ENCODE measurements at places on chromosomes 7 and 10. TPM values are rescaled to one million over a fixed set of nuclear protein-coding genes. Genes with fewer than 3 reads are reported as not detected.

DNA sequence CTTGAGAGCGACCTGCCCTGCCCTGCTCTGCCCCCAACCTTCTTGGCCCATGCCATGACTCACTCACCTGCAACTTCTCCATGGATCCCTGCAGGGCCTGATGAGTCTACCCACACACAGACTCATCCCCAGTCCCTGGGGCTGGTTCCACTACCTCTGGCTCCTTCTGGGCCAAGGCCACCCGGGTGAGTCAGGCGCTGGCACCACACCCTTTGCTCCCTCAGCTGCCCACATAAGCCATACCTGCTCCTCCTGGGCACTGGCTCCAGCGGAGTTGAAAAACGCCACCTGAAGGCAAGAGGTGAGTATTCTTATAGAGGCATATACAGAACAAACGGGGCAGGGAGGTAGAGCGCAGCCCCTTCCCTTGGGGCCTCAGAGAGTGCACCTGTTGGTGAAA is 16.2 kb upstream of the MTPAP start:
- DNase-seq, result no peak

GRCh38 chr10:59362144-59362958 is at the start of gene FAM13C:
Gene FAM13C, minus strand, starts transcription at chr10:59362549. Its CDS starts 89 bp downstream, at chr10:59362460.
- DNase-seq, result peak; percentile 18

DNA sequence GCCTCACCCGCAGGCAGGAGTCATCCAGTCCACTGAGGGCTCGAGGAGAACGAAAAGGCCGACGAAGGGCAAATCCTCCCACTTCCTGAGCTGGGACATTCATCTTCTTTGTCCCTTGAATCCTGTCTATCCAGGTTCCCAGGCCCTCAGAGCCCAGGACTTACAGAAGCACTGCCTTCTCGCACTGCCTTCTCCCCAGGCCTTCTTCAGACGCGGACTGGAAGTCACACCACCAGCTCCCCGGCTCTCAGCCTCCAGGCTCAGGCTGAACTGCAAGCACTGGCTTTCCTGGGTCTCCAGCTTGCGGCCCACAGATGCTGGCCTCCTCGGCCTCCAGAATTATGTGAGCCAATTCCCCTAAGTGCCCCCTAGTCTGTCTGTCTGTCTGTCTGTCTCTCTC is 6.4 kb upstream of the MMP21 start:
- no peak for DNase-seq

GRCh38 chr7:71754828-71755227 is 622.9 kb downstream of the GALNT17 start:
- DNase-seq, result no peak

- DNase-seq, result no peak
Measured at GRCh38 chr7:44894888-44895580, 9.7 kb upstream of the PURB start.

DNA sequence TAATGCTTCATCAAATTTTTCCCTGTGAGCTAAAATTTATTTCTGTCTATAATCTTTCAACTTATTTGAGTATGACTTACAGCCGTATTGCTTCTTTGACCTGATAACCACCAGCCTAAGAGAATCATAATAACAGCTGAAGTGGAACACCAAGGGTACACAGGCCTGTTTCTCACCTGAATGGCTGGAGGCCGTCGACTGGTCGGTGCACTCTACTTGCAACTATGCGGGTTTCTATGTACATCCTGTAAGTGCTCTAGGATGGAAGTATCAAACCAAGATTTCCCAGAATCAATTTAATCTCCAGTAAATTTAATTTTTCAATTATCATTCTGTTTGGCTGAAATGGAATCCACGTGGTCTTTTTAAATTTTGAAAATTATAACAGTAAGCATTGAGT is 504.8 kb upstream of the PHF14 start:
- no peak for DNase-seq

DNA sequence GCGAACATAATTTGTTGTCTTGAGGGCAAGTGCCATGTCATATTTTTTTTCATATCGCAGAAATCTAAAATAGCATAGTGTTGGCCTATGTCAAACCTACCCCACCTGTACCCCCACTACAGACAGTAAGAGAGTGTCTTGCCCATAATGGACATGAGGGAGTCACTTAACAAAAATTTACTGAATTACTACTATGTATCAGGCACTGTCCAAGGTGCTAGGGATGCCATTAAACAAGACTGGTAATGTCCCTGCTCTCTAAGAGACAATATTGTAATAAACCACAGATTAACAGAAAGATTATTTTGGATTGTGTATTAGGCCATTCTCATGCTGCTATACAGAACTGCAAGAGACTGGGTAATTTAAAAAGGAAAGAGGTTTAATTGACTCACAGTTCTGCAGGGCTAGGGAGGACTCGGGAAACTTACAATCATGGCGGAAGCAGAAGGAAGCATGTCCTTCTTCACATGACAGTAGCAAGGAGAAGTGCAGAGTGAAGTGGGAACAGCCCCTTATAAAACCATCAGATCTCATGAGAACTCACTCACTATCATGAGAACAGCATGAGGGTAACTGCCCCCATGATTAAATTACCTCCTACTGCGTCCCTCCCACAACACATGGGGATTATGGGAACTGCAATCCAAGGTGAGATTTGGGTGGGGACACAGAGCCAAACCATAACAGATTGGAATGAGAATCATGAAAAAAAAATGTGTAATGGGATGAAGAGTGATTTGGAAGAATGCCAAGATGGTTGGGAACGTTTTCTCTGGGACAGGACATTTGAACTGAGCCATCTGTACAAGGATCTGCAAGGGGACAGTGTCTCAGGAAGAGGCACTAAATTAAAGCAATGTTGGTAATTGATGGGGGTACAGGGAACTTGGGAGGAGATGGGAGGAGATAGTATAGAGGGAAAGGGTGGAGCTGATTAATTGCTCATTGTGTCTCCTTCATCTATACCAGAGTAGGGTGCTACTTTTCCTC is 108.5 kb downstream of the FAM107B start:
- DNase-seq, result no peak

- no peak for DNase-seq
Measured at GRCh38 chr7:69419934-69420333, 178.3 kb upstream of the AUTS2 start.

DNA sequence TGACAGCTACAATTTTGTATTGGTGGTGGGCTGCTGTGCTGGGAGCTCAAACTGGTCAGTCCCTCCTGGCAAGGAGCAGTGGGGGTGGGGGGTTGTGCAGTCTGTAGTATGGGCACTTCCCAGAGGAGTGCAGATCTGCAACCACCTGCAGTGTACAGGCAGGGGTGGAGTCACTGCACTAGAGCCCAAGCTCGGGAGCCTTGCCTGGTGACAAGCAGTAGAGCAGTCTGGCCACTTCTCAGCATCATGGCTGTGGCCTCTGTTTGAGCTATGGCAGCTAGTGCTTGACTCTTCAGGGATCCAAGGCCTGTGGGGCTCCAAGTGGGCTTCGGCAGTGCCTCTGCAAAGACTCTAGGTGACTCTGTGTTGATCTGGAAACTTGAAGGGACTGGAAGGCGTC is 585.1 kb upstream of the GRM3 start:
- no peak for DNase-seq

DNA sequence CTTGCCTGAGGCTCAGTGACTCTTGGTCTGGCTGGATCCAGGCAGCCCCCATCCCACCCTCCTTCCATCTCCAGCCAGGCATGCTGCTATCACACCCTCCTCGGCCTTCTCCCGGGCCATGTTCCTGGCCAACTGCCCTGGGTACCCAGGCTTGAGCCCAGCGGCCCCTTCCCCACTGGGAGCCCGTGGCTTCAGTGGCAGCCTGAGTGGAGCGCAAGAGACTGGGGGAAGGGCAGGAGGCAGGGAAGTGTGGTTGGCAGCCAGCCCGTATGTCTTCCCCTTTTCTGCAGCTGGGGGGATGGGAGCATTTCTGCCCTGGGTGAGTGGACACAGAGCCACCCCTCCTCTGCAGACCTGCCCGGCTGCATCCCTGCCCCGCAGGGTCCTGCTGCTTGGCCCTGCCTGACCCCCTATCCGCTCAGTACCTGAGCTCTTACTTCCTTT is 148.5 kb downstream of the ARHGAP22 start:
- peak; percentile 34 for DNase-seq

DNA sequence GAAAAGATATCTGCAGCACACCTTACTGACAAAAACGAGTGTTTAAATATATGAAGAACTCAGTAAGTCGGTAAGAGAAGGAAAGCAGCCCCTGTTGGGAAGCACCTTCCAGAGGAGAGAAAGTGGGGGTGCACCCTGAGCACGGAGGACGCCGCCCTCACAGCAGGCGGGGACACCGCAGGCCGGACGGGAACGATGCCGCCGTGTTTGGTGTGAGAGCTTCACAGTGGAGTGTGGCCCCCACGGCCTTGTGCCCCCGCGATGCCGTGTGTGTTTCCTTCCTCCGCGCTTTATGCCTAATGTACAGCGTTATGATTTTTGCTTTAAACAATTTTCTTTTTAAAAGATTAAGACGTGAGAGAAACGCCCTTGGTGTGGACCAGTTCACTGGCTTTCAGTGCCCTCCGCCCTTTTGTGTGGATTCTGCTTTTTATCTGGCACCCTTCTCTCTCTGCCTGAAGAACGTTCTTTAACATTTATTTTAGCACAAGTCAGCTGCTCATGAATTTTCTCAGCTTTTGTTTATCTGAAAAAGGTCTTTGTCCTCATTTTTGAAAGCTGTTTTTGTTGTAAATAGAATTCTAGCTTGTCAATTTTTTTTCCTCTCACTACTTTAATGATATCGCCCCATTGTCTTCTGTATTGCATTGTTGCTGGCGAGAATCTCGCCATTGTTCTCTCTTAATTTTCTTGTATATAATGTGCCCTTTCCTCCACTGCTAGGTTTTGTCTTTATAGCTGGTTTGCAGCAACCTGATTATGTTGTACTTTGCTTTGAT is 110.7 kb downstream of the INPP5A start:
- DNase-seq, result no peak

DNA sequence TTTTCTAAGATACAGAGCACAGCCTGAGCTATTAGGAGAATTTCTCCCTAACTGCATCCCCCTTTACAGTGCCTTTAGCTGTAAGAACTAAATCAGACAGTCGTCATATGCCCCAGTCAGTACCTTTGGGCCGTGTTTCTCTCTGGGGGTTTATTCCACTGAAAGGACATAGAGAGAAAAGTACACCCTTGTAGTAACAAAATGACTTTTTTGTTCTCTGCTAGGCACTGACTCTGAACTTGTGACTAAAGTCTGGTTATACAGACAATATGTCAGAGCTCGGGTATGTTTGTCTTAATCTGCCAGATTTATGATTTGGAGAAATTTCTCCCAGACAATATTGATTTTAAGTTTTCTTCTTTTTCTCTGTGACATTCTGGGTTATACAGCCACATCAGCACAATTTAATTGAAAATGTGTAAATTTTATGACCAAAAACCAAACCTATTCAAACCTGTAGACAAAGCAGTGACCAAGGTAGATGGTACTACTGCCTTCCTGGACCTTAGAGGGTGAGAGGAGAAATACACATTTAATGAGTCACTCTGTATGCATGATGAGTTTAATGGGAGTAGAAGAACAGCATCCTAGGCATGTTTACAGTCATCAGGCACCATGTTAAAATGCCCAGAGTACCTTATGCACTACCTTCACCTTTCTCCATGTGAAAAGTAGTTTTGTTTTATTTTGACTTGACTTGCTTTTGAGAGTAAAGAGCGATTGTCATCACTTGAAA is 156.1 kb upstream of the PLXDC2 start:
- DNase-seq, result no peak

DNA sequence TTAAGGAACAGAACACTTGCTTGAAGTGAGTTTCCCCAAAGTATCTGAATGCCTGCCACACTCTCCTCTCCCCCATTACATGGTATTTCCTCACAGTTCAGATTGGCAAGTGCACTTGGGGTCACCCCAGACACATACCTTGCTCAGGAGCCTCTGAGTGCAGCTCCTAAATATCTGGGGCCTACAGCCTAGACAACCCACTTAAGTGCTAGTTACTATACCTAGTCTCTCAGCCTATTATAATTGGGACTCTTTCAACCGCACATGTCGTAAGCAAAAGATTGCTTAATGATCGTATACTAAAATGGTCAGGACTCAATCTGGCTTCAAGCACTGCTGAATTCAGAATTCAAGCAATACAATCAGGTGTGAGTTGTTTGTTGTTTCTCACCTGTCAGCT is 19.9 kb downstream of the TMEM176B start:
- DNase-seq, result no peak

Gene TMEM270
- total RNA-seq, result not detected

Gene ATRNL1
- total RNA-seq, result not detected

Gene TAC1
- total RNA-seq, result 0.41 TPM

Gene ANLN
- 63.4 TPM for total RNA-seq
